ENCODE measurements at places on chromosomes 2 and 18.

GRCh38 chr18:65352186-65352585 is 398.6 kb upstream of the CDH7 start:
- no peak for DNase-seq

DNA sequence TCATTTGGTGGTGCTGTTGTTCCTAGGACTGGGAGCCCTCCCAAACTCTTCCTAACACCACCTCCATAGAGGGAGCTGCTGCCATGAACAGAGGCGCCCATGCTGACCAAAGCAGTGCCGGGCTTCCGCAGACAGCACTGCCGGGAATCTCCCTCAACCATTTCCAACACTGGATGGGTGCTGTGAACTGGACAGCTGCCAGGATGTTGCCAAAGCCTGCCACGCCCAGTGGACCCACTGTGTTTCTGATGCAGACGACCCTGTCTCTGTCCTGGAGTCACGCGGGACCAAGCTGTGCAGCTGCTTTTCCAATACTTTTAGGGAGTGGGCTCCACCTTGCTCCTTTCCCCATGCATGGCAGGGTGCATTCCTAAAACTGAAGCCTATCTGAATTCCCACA is 16.9 kb upstream of the GNAL start:
- DNase-seq: no peak

- DNase-seq: no peak
Observed at GRCh38 chr2:85901155-85901554, 12.4 kb upstream of the ST3GAL5 start.

DNA sequence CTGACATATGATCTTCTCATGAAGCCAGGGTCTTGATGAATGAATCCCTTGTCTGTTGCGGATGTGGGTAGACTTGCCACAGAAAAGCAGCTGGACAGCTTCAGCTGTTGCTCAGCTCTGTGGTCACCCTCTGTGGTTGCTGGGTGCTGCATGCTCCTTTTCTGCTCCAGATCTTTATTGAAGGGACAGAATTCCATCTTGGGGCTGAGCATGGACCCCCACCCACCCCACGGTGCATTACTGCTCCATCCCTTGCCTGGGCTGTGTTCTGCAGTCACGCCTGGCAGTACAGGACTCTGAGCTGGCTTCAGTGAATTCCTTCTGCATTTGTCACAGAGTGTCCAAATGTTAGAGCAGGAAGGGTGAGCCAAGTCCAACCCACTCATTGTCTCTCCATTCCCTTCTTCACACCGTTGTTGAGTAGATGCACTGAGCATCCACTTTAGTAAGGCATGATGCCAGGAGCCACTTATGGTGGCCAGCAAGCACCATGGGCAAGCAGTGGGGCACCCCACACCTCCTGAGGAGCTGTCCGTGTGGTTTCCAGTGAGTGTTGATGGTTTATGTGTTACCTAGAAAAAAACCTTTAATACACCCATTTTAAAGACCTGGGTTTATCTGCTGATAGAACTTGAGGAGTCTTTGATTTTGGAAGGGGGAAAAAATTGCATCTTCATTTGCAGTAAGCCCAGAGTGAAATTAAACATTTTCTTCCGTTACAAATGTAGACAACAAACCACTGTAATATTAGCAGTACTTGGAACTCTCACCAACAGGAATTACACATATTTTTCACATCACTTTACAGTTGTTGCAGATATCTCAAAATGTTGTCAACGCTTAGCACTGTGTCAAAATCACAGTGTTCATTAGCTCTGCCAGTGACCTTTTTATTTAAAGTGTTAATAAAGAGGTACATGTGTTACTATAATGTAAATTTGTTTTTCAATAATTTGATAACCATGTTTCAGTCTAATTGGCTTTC is 14.7 kb upstream of the ITGB6 start:
- DNase-seq: no peak

DNA sequence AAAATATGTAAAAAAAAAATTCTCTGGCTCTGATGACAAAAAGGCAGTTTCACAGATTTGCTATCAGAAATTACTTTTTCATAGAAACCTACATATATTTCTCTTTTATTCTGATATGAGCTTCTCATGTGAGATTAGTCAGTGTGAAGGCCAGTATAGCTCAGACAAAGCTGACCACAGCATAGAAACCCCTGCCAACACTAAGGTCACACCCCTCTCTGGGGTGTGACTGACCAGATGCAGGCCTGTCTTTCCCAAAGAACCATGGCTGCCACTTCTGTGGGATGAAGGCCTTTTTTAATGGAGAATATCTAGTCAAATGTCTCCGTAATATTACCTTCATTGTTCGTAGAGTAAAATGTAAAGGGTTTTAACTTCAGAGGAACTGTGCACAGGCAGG is 330.3 kb upstream of the KCNJ3 start:
- no peak for DNase-seq

DNA sequence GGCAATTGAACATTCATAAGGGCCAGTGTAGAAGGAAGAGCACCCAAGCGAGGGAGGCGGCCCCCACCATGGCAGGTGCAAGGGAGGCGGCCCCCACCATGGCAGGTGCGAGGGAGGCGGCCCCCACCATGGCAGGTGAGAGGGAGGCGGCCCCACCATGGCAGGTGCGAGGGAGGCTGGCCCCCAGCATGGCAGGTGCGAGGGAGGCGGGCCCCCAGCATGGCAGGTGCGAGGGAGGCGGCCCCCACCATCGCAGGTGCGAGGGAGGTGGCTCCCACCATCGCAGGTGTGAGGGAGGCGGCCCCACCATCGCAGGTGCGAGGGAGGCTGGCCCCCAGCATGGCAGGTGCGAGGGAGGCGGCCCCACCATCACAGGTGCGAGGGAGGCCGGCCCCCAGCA is 24.7 kb upstream of the GPC1 start:
- DNase-seq: no peak

DNA sequence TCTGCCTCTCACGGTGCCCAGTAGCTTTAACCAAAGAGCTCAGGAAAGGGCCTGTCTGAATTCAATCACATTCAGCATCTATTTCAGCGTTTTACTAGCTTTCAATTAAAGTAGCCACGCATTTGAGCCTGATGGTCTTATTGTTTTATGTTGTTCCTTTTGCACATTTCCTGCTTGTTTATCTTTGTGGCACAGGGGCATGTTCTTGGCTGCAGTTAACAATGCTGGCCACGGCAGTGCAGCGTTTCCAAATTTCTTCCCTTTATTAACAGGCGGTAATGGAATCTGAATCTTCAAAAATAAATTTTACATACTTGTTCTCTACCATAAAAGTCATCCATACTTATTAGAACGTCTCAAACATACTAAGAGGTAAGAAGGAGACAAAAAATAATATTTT is 46.2 kb downstream of the HPCAL1 start:
- no peak for DNase-seq

GRCh38 chr2:219440388-219441256 is 6.0 kb downstream of the SPEG start:
- no peak for DNase-seq

DNA sequence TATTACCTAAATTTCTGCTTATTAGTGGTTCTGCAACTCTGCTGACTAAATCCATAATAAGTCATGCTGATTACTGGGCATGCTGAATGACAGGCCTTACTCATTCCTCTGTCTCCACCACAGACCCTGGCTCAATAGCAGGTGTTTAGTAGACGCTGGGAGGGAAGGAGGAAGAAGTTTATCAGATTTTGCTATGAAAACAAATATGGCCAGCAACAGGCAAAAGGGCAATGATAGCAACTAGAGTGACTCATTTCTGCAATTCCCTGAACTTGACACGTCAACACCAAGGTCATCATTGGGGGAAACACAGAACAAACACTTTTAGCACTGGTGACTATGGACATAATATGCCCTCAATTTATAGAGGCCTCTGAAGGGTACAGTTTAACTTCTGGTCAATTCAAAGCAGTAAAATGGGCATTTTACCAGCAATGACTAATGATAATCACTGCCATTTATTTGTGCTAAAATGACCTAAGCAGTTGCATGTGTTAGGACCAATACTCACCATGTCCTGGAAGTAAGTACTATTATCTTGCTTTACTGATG is 35.2 kb downstream of the TMEM163 start:
- no peak for DNase-seq

DNA sequence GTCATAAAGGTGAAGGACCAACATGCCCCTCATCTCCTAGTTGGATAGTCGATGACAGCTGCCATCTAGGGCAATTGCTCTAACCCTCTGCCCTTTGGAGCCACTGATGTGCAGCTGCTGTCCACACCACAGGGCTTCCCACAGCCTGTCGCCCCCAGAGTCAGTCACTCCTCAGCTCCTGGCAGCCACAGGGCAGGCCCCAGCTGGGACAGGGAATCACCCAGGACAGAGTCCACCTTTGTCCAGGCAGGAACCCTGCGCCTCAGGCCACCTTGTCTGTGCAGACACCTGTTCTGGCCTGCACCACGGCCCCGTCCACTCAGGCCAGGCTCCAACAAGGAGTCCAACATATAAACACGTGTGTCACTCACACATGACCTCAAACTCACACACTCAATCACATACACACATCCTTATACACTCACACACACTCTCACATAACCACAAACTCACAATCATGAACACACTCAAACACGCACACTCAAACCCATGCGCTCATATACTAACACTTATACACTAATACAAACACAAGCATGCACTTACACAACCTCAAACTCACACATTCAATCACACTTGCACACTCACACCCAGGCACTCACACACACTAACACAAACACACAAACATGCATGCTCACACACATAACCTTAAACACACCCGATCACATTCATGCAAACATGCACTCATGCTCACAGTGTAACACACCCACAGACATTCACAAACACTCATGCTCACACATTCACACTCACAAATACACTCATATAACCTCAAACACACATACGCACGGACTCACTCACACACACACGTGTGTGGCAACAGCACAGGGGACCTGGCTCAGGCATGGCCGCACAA is 29.7 kb downstream of the HDAC4 start:
- DNase-seq: no peak
